ENCODE measurements at places on chromosomes 5 and 9.

GRCh38 chr5:136901-137300 lies 44.9 kb downstream of the PLEKHG4B start:
- DNase-seq: no peak

DNA sequence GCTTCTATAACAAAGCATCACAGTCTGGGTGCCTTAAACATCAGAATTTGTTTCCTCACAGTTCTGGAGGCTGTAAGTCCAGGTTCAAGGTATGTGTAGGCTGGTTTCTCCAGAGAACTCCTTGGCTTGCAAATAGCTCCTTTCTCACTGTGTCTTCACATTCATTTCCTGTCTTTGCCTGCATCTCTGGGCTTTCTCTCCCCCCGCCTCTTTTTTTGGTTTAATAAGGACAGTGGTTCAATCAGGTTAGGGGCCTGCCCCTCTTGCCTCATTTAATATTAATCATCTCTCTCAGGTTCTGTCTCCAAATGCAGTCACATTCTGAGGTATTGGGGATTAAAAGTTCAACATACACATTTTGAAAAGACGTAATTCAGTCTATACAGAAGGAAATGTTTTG lies 225.5 kb upstream of the ATP10B start:
- DNase-seq: no peak

GRCh38 chr5:147101659-147102369 lies 133.0 kb upstream of the STK32A start:
- no peak for DNase-seq

DNA sequence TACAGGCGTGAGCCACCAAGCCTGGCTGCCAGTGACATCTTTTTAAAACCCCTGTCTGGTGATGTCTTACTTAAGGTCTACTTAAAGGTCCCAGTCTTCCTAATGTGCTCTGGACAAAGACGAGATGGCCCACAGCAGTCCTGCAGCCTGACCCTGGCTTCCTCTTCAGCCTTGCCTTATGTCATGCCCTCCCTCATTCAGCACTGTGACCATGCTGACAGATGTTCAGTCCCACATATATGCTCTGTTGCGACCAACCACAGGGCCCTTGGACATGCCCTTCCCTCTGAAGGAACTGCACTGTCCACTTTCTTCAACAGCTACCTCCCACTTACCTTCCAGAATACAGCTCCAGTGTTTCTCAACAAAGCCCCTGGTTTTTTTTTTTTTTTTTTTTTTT lies 172.8 kb upstream of the PANK3 start:
- DNase-seq: no peak

GRCh38 chr9:120715389-120715924 lies 1.2 kb upstream of the MEGF9 start:
- no peak for DNase-seq

- no peak for DNase-seq
Measured at GRCh38 chr5:3837506-3837905, 241.9 kb downstream of the IRX1 start.

DNA sequence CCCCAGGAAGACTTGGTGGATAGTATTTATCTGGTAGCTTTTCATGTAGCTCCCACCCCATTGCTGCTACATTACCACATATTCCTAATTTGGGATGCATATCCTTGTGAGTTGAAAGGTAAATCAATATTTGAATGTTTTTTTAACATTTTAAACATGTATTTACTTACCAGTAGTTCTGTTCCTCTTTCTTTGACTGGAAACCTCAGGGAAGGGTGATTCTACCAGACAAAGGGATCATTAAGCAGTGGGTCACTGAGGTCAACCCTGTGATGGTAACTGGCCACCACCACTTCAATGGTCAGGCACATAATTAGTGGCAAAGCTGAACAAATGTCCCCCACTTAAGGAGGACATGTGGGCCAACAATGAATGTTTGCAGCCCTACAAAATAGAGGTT lies 27.2 kb upstream of the KLF9 start:
- no peak for DNase-seq

DNA sequence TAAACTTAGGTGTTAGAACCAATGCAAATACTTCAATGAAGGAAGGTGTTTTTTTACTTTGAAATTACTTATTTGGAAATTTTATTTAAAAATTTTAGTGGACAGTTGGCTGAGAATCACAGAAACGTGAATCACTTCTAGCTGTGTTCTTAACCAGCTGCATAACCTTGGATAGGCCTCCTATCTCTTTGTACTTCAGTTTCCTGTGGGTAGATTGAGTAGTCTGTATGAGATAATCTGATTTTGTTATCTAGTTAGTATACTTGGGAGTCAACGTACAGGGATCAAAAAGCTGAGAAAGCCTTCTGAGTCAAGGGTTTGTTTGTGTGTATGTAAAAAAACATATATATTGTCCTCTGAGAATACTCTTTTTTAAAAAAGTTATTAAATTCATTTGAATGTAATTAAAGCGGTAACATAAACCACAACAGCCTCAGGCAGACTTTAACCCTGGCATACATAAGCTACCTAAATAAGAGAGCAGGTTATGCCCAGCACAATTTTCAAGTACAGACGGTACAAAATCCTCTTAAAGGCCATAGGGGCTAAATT lies 38.1 kb upstream of the ZCCHC7 start:
- no peak for DNase-seq

- no peak for DNase-seq
Measured at GRCh38 chr5:58405175-58405574, 54.7 kb downstream of the PLK2 start.

GRCh38 chr5:146669656-146670055 lies 153.7 kb upstream of the GPR151 start:
- DNase-seq: no peak

DNA sequence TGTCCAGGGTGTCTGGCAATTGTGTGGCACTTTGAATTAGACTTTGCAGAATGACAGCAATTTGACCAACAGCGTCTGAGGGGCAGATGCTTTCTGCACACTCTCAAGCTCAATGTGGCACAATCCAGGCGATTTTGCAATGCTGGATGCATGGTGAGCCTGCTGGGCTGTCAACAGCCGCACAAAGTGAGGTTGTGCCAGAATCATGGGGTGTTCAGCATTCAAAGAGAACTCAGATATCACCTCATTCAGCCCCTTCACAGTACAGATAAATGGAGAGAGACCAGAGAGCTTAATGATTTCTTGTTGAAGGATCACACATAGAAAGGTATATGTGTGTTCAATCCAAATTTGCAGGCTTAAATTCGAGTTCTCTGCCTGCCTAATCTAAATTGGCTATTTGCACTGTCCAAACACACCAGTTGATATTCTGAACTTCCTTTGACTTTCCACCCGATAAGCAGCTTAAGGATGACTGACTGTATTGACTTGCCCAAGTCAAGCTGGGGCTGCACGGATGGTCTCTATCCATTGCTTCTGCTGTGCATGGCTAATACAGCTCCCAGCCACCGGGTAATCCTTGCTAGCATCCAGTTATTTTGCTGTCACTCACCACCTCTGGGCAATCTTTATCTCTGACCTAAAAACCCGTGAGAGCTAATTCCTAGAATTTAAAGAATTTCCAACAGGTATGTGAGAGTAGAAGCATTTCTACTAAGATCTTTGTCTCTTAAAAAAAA lies 157.9 kb upstream of the TAS2R1 start:
- DNase-seq: no peak

GRCh38 chr5:146906803-146907202 lies 28.2 kb upstream of the PPP2R2B start:
- DNase-seq: no peak

DNA sequence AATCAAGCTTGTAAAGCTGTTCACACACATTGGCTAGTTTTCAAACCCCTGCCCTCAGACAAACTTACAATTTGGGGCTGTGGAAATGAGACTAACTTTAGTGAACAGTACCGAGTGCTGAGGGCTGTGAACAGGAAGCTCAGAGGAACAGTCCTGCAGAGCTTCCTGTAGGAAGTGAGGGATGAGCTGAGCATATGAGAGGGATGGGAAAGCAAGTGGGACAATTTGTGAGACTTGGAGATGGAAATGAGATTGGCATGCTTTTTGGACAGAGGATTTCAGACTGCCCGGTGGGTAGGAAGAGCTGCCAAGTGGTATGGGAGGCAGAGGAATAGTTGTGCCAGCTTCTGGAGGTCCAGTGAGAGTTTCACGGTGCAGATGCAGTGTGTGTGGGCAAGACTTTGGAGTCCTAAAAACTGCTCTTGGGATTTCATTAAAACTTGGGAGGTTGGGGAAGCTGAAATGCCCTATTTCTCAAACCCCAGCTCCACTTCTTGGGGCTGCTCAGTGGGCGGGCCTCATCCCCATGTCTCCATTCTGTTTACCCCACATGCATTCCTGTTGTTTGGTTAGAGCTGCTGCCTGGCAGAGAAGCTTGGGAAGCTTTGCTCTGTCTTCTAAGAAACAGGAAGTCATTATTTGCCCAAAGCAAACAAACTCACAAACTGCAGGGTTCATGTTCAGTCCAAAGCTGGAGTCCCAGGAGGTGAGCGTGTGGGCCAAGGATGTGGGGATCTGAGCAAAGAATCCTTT lies 267.5 kb downstream of the ZSWIM6 start:
- no peak for DNase-seq

DNA sequence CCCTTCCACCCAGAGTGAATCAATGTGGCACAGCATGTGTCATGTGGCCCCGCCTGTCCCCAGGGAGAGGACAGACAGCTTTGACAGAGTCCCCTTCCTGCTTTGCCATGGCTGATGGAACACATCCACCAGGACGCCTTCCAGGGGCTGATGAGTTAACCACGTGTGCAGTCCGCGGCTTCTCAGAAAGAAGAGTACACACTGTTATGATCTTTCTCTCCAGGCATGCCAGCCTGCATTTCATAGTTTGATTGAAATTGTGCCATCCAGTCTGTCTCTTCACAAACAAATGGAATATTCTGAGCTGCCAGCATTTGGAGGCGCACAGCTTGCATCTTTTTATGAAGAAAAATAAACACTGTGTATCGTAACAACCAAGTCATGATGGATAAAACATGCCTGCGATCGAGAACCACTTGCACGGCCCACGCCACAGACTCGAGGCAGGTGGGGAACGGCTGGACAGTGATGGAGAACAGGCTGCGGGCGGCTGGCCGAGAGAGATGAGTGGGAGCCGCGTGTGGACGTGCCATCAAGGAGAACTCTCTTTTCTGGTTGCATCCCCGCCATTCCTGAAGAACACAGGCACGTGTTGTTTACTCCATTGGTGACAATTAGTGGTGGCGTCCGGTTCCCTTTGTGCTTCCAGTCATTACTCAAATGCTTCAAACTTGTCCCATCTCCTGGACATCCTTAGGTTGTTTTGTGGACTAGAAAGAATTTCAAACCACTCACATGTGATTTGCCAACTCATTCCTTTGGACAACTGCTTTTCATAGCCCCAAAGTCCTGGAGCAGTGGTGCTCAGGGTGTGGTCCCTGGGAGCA lies 220.2 kb downstream of the AGTPBP1 start:
- no peak for DNase-seq

DNA sequence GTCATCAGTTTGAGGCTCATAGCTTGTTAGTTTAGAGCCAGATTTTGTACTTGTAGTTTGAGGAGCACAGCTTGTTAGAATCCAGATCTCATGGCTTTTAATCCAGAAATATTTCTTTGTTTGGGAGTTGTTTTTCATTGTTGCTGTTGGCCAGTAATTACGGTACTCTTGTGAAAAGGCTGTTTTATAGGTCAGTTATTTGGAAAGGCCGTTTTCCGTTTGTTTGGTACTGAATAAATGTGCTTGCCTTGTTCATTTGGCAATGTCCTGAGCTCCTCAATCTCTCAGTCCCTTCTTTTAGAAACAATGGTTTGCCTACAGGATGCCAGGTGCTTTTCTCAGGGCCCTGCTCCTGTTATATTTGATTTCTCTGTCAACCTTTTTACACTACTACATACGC lies 4.5 kb upstream of the MOB3B start:
- no peak for DNase-seq

- no peak for DNase-seq
Measured at GRCh38 chr9:34578241-34579103, 11.1 kb downstream of the CNTFR start.

DNA sequence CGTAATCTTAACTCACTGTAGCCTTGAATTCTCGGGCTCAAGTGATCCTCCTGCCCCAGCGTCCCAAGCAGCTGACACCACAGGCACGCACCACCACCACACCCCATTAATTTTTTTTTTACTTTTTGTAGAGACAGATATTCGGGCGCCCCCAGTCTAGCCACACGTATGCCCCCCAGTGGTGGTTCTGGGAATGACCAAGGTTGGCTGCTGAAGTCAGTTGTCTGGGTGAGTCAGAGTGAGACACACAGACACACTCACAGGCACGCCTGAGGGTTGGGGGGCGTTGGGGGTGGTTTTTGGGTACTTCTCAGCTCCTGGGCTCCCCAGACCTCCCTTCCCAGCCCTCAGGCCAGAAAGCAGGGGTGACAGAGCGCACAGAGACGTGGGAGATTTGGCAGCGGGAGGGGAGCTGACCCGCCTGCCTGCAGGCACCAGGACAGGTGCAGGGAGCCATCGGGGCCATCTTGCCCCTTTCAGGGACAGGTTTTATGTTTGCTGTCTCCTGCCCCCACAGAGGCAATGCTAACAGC lies 4.2 kb upstream of the ENTPD8 start:
- peak; percentile 79 for DNase-seq

DNA sequence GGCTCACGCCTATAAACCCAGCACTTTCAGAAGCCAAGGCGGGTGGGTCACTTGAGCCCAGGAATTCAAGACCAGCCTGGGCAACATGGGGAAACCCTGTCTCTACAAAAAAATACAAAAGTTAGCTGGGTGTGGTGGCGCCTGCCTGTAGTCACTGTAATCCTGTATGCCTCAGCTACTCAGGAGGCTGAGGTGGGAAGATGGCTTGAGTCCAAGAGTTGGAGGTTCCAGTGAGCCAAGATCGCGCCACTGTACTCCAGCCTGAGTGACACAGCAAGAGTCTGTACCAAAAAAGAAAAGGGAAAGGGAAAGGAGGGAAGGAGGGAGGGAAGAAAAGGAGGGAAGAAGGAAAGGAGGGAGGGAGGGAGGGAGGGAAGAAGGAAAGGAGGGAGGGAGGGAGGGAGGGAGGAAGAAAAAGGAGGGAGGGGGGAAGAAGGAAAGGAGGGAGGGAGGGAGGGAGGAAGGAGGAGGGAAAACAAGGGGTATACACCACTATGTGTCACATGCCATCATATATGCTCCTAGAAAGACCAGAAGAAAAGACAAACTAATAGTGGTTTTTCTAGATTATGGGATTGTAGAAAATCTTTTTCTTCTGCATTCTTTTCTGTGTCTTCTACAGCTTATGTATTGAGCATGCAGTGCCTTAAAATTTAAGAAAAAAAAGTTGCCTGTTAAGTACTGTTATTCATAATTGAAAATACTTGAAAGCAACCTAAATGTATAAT lies 240.1 kb downstream of the DENND1A start:
- DNase-seq: no peak

- DNase-seq: no peak
Measured at GRCh38 chr5:29054694-29055093, 2016.3 kb upstream of the CDH9 start.

All from breast epithelium (tissue), 4 donors.